ENCODE measurements at places on chromosomes 3 and 15. TPM values are rescaled to one million over a fixed set of nuclear protein-coding genes. Genes with fewer than 3 reads are reported as not detected.

DNA sequence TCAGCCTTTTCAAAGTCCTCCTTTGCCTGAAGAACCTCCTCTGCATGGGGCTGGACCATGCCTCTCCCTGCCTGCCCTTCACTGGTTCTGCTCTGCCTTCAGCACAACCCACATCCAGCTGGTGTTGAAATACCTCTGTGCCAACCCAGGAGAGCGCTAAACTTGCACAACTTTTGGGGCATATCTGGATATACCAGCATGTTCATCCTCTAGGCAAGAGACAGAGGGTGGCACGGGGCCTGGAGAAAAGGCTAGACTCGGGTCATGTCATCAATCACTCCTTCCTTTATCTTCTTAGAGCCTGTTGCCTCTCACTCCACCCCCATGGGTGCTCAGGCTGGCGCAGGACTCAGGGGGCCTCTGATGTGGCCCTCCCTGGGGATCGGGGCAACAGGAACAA lies 4.8 kb downstream of the SEMA4B start:
- no peak overlapping the region for H3K4me3 ChIP-seq
- peaks cover 2% of the 10 kb centered on the region for H3K36me3 ChIP-seq
- no peak overlapping the region for H3K27ac ChIP-seq

DNA sequence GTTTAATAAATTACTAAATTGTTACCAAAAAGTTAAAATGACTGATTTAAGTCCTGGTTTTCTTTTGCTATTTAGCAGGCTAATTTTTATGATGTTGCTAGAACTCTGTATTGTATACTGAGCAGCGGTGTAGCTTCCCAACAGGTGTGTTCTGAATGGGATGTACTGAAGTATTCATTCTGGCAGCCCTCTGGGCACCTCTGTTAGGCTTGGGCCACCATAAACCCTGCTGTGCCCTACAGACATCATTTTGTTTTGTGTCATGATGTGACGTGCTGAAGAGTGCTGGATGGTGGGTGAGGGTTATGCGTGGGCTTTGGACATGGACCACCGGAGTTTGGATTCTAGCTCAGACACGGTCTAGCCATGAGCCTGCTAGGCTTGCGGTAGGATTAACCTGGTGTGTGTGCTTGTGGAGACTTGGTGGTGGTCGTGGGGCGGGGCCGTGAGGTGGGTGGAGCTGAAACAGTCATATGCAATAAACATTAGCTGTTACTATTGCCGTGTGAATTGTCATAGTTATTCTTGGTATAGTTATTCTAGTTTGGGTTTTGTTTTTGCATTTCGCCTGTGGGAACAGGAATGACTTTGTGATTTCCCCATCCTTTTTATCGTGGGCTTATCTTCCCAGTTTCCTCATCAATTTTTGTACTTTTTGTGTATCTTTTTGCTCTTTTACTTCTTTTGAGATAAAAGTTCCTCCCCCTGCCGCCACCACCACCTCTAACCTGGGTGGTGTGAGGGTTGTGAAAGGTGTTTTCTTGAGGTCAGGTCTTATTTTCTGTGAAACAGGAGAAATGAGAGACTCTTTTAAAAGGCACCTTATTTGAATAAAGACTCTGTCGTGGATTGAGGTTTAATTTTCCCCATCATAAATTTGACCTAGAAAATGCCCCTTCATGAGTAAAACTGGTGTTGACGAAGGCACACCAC lies 93.7 kb downstream of the MCTP2 start:
- DNase-seq, result no peak
- H3K27me3 ChIP-seq, result no peaks in the 10 kb centered on the region
- H3K27ac ChIP-seq, result no peak overlapping the region
- peaks cover 3% of the 10 kb centered on the region for H3K4me1 ChIP-seq
- no peak overlapping the region for H3K4me3 ChIP-seq
- H3K36me3 ChIP-seq, result peaks cover 11% of the 10 kb centered on the region

DNA sequence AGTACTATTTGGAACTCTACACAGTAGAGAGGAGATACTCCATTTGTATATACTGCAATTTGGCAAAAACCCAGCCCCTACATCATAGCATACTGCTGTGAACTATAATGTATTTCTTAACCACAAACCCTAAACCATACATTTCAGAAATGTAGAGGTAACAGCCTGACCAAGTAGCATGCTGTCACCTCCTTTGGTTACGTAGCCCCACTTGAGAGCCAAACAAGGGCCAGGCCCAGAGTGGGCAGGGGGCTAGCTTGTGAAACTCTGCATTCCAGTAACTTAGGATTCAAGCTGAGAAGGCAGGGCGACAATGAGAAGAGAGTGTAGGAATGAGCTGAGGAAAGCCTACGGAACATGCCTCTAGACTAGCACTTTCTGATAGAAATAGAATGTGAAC lies 135.8 kb downstream of the GREM1 start:
- H3K27me3 ChIP-seq, result no peaks in the 10 kb centered on the region
- DNase-seq, result no peak
- no peak overlapping the region for H3K27ac ChIP-seq
- no peaks in the 10 kb centered on the region for H3K4me1 ChIP-seq
- no peak overlapping the region for H3K4me3 ChIP-seq

Gene FEZF2
- total RNA-seq, result not detected

DNA sequence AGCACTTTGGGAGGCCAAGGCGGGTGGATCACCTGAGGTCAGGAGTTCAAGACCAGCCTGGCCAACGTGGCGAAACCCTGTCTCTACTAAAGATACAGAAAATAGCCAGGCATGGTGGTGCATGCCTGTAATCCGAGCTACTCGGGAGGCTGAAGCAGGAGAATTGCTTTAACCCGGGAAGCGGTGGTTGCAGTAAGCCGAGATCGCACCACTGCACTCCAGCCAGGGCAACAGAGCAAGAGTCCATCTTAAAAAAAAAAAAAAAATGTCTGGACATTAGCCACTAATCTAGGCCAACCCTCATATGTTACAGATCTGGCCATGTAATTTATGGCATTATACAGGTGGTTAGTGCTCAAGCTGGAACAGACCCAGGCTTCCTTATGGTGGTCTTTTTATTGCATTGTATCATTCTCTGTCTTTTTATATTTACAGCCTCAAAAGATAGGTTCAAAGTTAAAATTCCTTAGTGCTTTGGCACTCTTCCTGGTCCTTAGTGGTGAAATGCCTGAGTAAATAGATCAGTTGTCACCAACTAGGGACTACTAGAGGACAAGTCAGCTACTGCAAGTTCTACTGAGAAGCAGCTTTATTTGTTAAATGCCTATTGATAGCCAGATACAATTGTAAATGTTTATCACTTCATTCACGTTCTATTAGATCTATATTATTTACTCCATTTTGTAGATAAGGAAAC lies 16.0 kb downstream of the STARD9 start:
- H3K4me3 ChIP-seq, result no peak overlapping the region
- no peaks in the 10 kb centered on the region for H3K4me1 ChIP-seq
- peaks cover 10% of the 10 kb centered on the region for H3K36me3 ChIP-seq
- H3K27me3 ChIP-seq, result no peaks in the 10 kb centered on the region
- no peak for DNase-seq

Gene SPTBN5
- total RNA-seq, result 0.81 TPM

DNA sequence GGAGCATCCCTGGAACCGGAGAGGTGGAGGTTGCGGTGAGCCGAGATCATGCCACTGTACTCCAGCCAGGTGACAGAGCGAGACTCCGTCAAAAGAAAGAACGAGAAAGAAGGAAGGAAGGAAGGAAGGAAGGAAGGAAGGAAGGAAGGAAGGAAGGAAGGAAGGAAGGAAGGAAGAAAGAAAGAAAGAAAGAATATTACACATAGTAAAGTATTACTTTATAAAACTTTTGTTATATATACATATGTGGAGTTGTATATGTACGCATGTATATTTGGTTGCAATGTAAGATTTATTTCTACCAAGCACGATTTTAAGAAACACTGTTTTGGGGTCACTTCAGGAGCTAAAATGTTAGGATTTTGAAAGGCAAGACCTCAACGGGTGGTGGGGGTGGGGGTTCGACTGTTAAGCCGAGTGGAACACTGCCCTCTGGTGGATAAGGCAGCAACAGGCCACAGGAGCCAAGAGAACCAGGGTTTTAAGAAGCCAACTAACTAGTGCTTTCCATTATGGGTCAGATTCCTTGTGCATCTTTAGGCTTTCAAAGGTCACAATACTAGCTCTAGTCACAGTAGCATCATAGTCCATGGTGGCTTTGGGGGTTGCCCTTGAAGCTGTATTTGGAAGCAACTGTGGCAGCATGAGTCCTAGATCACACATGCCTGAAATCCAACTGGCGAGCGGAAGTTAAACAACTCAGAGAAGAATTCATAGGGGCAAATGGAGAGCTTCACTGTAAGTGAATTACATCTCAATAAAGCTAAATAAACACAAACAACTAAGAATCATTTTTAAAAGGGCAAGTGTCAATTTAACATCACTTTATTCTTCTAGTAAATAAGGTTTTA lies 22.5 kb downstream of the GLB1 start:
- H3K27ac ChIP-seq, result no peak overlapping the region
- H3K4me3 ChIP-seq, result no peak overlapping the region

Gene CPEB1
- total RNA-seq, result 2.2 TPM

Gene LRRC49
- total RNA-seq, result not detected

GRCh38 chr3:38648024-38648658 lies 1.3 kb downstream of the SCN5A start:
- peaks cover 4% of the 10 kb centered on the region for H3K27me3 ChIP-seq
- no peak for DNase-seq
- peaks cover 5% of the 10 kb centered on the region for H3K4me1 ChIP-seq
- no peak overlapping the region for H3K4me3 ChIP-seq
- H3K27ac ChIP-seq, result no peak overlapping the region
- peaks cover 2% of the 10 kb centered on the region for H3K36me3 ChIP-seq

Gene DZIP1L
- total RNA-seq, result not detected

DNA sequence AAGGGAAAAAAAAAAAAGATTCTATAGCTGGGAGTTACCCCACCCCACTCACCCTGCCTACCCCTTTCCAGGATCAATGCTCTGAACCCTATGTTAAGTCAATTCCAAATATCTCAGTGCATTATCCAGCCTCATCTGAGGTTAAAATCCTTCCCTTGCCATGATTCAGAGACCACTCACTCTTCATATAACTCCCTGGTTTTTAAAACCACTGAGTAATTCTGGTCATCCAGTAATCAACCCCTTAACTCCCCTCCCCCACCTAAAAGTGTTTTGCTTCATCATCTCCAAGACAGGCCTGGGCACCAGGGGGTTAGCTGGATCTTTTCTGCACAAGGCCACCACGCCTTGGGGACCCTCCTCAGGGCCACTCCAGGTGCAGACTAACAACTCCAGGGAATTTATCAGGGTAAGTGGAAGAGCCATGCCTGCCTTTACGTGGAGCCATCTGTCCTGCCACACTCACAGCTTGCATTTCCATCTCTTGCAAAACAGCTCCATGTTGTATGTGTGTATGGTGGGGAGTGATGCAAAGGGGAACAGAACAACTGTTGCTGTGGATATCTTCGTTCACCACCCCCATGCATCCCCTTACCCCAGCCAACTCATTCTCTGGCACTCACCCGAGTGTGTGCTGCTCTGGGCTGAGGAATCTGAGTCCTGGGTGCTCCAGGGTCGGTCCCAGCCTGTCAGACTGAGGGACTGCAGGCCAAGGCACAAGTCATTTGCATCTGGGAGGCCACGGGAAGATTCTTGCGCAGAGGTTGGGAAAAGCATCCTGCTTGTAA lies 30.7 kb upstream of the RPS17 start:
- H3K4me1 ChIP-seq, result no peaks in the 10 kb centered on the region
- no peak for DNase-seq
- H3K27me3 ChIP-seq, result peaks cover 24% of the 10 kb centered on the region
- H3K36me3 ChIP-seq, result peaks cover 4% of the 10 kb centered on the region

- no peaks in the 10 kb centered on the region for H3K27me3 ChIP-seq
- no peaks in the 10 kb centered on the region for H3K36me3 ChIP-seq
- no peak for DNase-seq
- H3K4me1 ChIP-seq, result peaks cover 35% of the 10 kb centered on the region
- no peak overlapping the region for H3K27ac ChIP-seq
Measured at GRCh38 chr3:189288348-189289235, 116.8 kb downstream of the TPRG1 start.

Gene ZKSCAN7
- total RNA-seq, result 6.7 TPM

GRCh38 chr15:74402337-74402841 lies 31.4 kb downstream of the SEMA7A start:
- H3K36me3 ChIP-seq, result no peaks in the 10 kb centered on the region
- DNase-seq, result no peak
- peak overlapping the region; percentile 50 for H3K27ac ChIP-seq

GRCh38 chr3:182925944-182926337 lies 54.4 kb downstream of the DCUN1D1 start:
- H3K4me3 ChIP-seq, result no peak overlapping the region
- H3K4me1 ChIP-seq, result peaks cover 9% of the 10 kb centered on the region
- H3K36me3 ChIP-seq, result peaks cover 29% of the 10 kb centered on the region
- H3K27me3 ChIP-seq, result no peaks in the 10 kb centered on the region
- no peak for DNase-seq

Gene SMCO1
- total RNA-seq, result not detected

Gene FAM81A
- total RNA-seq, result 0.21 TPM

DNA sequence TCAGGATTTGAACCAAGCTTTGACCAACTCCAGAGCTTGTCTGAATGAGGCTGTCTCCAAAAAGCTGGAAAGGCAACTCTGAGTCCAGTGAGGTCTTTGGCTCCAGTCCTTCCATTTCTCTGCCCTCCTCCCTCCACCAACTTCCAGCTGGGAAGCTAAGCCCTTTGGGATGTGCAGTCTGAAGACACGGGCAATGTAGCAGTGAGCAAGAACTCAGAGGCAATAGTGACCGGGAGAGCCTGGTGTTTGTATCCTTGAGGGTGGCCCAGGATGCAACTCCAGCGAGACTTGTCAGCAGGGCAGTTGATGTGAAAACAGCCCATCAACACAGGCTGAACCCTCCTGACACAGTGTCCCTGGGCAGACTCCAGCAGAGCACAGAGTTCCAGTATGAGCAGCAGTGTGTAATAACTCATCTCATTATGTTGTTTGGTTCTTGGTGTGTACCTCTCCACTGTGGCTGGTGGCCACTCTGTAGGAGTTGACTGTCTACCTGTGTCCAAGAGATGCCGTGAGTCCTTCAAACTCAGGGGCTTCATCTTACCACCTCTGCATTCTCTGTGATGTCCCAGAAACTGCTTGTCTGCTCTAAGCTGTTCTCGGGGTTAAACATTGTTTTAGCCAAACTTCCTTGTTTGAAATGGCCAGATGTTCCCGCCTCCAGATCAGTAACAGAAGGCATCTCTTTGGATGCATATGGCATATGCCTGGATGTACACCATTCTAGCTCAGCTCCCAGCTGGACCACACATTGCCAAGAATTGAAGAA lies 6.6 kb downstream of the CDCP1 start:
- no peak for DNase-seq
- no peaks in the 10 kb centered on the region for H3K36me3 ChIP-seq
- H3K4me1 ChIP-seq, result peaks cover 15% of the 10 kb centered on the region
- H3K27ac ChIP-seq, result no peak overlapping the region
- H3K27me3 ChIP-seq, result peaks cover 24% of the 10 kb centered on the region

DNA sequence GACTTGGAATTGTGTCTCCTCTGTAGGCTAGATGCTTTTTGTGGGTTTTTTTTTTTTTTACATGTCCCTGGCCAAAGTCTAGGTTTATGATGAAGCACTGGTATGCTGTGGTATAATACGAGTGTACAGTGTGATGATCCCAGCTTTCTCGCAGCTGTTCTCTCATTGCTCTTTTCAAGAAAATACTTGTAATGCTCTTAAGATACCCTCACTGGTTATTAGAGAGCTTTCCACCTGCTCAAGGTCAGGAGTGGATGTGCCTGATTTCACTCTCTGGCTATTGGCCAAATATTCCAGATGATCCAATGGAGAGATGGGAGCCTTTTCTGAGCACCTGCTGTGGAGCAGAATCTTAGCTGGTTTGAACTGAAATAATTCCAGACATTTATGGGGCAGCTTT lies 215.1 kb downstream of the MYRIP start:
- H3K4me1 ChIP-seq, result no peaks in the 10 kb centered on the region
- no peak overlapping the region for H3K27ac ChIP-seq
- DNase-seq, result no peak
- H3K27me3 ChIP-seq, result peaks cover 34% of the 10 kb centered on the region
- no peak overlapping the region for H3K4me3 ChIP-seq
